Pancreas (tissue), 10 donors: ENCODE measurements at places on chromosomes 3 and 15. TPM values are rescaled to one million over a fixed set of nuclear protein-coding genes. Genes with fewer than 3 reads are reported as not detected.
A peak's percentile ranks its signal among the peaks of the same experiment; 100 is the strongest.

Gene STRIT1
- total RNA-seq = not detected

DNA sequence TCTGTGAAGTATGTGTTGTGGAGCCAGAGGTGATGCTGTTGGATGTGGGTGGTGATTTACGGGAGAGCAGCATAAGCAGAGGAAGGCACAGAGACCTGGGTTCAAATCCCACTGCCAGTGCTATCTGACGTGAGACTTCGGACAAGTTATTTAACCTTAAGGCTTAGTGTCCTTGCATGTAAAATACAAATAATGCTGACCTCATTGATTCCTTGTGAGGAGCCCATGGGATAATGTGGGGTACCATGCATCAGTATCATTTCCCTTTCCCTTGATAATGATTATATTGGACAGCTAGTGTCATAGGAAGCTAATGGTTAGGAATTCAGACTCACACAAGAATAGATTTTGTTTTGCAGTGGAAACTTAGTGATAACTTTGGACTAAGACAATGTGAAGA, 141.6 kb downstream of the SLCO3A1 start:
- no peak for DNase-seq

DNA sequence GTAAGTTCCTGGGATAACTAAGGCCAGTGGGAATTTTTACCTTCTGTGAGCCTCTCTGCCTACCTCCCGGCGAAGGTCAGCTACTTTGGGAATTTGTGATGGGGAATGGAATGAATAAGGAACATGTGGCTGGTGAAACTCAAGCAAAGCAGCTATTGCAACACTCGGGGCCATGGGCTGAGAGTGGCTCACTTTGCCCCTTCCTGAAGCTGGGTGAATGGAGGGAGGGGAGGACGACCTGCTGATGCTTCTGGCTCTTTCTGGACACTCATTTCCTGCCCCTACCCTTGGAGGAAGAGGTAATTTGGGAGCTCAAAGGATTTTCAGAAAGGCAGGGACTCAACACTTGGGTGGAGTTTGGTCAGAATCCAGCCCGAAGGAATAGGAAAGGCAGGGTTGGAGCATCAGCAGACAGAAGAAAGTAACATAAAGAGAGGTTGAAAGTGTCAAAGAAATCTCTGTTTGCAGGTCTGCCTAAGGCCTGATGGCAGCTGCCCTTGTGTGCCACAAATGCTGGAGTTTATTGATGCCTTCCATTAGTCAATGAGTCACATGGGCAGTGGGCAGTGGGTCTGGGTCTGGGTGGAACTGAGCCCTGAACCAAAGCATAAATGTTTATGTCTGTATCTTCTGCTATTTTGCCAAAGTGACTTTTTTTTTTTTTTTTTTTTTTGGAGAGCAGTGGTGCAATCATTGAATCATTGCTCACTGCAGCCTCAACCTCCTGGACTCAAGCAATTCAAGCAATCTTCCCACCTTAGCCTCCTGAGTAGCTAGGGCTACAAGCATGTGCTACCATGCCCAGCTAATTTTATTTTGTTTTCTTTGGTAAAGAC, 12.4 kb downstream of the LAMP3 start:
- no peak for DNase-seq

- DNase-seq = no peak
These were observed 99.2 kb downstream of the GOLIM4 start for GRCh38 chr3:167996514-167996913.

GRCh38 chr15:51117270-51117669, 22.6 kb upstream of the TNFAIP8L3 start:
- DNase-seq = no peak

DNA sequence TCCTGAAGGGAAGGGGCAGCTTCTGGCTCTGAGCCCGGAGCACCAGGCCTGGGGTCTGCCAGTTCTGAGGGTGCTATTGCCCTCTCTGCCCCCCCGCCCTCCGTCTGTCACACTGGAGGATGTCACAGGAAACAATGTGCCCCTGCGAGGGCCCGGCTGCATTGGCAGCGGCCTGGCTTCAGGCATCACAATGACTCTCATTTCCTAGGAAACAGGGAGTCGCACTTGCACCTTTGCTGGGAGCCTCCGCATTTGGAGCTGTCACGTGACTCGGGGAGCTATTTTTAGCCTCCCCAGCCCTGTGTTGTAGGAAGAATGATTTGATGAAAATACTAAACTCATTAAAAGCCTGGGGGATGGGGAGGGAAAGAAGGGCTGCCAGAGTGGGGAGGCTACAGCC, 518.9 kb downstream of the SHQ1 start:
- DNase-seq = peak; percentile 36
